ENCODE measurements at places on chromosomes 3 and 15.

- DNase-seq = no peak
Measured at GRCh38 chr15:70669966-70670658, 93.2 kb downstream of the UACA start.

DNA sequence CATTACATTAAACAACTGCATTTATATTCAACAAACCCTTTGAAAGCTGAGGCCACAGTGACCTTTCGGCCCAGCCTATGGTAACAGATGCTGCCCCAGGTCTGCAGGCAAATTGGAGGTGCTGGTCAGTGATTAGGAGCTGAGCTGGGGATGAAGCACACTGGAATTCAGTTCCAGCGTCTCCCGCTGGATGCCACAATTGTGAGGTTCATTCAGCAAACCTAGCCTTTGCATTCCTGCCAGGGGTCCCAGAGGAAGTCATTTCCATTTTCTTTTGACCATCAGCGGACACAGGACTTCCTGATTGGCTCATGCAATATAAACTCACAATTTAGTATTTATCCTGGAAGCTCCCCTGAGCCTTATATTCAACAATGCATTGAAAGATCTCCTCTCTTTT, 89.5 kb downstream of the IL20RB start:
- DNase-seq = no peak

GRCh38 chr3:73007992-73008712, 11.5 kb downstream of the PPP4R2 start:
- DNase-seq = no peak

GRCh38 chr3:82382831-82383230, 621.4 kb upstream of the GBE1 start:
- DNase-seq = no peak

DNA sequence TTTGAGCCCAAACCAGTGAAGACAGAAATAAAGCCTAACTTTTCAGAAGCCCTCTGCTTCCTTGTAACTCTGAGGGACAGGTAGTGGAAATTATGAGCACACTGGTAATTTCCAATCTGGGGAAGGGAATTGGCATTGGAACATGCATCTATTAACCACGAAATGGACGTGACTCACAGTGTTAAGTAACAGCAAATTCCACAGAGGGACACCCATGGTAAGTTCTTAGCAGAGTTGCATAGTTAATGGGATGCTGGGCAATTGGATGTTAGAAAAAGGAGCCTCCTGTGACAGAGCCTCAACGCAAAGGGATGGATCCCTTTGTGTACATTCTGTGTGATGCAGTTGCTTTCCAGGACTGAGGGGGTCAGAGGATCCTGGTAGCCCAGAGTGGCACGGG, 168.6 kb downstream of the SEMA6D start:
- no peak for DNase-seq

DNA sequence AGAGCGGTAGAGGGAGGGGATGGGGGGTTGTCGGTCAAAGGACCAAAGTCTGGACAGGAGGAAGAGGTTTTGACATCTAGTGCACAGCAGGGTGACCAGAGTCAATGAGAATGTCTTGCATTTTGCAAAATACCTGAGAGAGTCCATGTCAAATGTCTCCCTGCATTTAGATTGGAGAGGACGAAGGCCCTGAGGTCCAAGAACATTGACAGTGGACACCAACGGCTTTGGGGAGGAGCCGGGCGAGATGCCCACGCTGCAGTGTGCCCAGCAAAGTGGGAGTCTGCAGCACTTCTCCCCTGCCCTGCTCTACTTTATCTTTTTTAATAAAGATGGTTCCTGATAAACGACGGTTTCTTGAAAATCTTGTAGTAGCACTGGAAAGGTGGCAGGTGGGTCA, 67.4 kb upstream of the TAMM41 start:
- no peak for DNase-seq

- DNase-seq = no peak
Measured at GRCh38 chr3:172125963-172126457, 86.6 kb downstream of the FNDC3B start.

GRCh38 chr15:69735121-69735520, 282.5 kb downstream of the RPLP1 start:
- DNase-seq = no peak

DNA sequence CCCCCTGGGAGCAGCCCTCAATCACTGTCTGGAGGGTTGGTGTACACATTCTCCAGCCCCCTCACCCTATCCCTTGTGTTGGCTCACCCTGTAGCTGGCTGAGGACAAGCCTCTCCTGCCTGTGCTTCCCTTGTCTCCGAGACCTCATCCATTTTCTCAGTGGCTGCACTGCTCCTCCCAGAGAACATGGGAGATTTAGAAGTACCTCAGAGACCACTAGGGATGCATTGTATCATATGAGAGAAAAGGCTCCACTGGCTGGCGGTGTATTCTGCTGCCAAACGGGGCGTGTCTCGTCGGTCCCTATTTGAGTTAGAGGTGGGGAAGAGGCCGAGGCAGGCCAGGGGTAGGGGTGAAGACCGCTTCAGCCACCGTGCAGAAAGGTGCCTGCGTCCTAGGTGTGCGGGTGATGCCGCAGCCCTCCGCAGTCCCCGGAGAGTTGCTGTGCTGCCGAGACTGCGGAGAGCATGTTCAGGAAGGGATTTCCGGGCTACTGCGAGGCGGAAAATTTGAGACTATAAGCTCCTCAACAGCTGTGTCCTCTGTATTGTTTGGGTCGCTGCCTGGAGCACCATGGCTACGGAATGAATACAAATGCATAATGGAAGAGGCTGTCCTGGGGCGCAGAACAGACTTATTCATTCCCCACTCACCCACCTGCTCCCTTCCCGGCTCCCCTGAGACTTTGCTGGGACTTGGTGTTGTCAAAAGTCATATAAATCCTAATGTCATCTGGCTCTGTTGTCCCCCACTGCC, 43.8 kb downstream of the SPSB4 start:
- DNase-seq = no peak

GRCh38 chr3:169999433-169999832, 32.8 kb downstream of the SEC62 start:
- no peak for DNase-seq

- no peak for DNase-seq
Measured at GRCh38 chr3:11591391-11592282, 52.1 kb downstream of the VGLL4 start.

DNA sequence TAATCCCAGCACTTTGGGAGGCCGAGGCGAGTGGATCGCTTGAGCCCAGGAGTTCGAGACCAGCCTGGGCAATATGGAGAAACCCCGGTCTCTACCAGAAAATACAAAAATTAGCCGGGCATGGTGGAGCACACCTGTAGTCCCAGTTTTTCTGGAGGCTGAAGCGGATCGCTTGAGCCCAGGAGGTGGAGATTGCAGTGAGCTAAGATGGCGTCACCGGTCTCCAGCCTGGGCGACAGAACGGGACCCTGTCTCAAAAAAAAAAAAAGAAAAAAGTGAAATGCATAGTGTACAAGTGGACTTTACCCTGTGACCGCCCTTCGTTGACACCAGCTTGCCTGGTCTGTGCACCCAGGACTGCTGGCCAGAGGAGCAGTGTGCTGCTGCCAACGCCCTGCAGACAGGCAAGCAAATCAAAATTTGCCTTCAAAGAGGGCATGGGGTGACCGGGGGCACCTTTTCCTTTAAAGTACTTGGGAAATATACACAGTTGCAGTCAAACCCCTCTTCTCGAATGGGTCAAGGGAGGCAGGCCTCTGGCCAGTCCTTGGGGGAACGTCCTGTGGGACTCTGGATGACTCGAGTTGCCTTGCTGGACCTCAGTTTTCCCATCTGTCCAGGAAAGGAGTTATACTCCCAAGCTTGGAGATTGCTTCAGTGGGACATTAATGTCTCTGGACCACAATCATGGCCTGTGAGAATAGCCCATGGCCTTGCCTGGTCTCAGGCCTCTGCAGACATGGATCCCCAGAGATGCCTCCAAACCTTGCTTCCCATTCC, 1.0 kb downstream of the XYLB start:
- no peak for DNase-seq

- no peak for DNase-seq
Measured at GRCh38 chr15:93613386-93613785, 524.4 kb upstream of the RGMA start.

GRCh38 chr3:85384372-85384771, 425.6 kb downstream of the CADM2 start:
- no peak for DNase-seq

- no peak for DNase-seq
Measured at GRCh38 chr3:146279951-146280350, 29.0 kb upstream of the PLSCR4 start.

- DNase-seq = no peak
Measured at GRCh38 chr3:102471001-102471400, 36.2 kb downstream of the ZPLD1 start.

GRCh38 chr3:124593442-124593829, 136.8 kb upstream of the UMPS start:
- no peak for DNase-seq

- no peak for DNase-seq
Measured at GRCh38 chr3:72070005-72070404, 285.1 kb upstream of the PROK2 start.

- no peak for DNase-seq
Measured at GRCh38 chr15:58298879-58299850, 132.6 kb upstream of the LIPC start.

- no peak for DNase-seq
Measured at GRCh38 chr3:176526225-176526624, 671.1 kb downstream of the TBL1XR1 start.

GRCh38 chr15:92091155-92091734, 237.7 kb downstream of the SLCO3A1 start:
- no peak for DNase-seq

- DNase-seq = no peak
Measured at GRCh38 chr3:109874896-109875708, 537.8 kb upstream of the DPPA4 start.

GRCh38 chr3:82058809-82059208, 297.4 kb upstream of the GBE1 start:
- DNase-seq = no peak

- DNase-seq = peak; percentile 85
Measured at GRCh38 chr3:50340448-50341329, at the start of gene RASSF1. Gene RASSF1, minus strand, starts transcription at chr3:50340836. Its CDS starts 31 bp downstream, at chr3:50340805.

GRCh38 chr3:8154617-8155016, 347.0 kb upstream of the LMCD1 start:
- no peak for DNase-seq

GRCh38 chr15:72865486-72865885, 81.9 kb upstream of the ADPGK start:
- peak; percentile 25 for DNase-seq

DNA sequence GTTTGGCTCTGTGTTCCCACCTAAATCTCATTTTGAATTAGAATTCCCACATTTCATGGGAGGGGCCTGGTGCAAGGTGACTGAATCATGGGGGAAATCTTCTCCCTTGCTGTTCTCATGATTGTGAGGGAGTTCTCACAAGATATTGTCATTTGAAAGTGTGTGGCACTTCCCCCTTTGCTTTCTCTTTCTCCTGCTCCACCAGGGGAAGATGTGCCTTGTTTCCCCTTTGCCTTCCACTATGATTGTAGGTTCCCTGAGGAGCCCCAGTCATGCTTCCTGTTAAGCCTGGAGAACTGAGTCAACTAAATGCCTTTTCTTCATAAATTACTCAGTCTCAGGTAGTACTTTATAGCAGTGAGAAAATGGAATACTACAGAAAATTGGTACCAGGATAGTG, 157.2 kb upstream of the TPRG1 start:
- no peak for DNase-seq

DNA sequence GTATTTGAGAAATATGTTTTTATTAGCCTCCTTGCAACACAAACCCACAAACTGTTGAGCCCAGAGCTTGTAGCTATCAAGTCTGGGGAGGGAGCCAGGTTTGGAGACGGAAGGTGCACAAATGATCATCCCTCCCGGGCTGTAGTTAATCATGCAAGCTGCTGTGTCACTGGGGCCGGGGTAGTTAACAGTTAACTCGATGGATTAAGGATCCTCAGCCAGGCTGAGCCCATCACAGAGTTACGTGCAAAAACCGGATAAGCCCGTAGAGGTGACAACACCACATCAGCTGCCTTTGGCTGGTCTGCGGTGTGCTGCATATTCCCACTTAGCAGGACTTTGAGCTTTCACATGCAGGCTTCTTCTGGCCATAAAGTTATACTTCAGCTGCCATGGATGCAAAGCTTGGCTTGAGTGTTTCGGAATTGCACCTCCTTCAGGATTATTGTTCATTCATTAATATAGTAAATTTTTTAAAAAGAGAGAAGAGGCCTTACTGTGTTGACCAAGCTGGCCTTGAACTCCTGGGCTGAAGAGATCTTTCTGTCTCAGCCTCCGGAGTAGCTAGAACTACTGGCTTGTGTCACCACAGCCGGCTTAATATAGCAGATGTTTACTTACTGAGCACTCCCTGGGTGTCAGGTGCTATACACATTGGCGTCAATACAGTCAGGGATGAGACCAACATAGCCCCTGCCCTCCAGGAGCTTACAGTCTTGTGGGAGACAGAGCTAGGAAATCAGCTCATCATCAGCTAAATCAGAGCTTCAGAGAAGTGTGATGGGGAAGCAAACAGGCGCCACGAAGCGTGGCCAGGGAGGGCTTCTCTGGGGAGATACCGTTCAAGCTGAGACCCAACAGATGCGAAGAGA, 226.8 kb upstream of the BHLHE40 start:
- DNase-seq = no peak

DNA sequence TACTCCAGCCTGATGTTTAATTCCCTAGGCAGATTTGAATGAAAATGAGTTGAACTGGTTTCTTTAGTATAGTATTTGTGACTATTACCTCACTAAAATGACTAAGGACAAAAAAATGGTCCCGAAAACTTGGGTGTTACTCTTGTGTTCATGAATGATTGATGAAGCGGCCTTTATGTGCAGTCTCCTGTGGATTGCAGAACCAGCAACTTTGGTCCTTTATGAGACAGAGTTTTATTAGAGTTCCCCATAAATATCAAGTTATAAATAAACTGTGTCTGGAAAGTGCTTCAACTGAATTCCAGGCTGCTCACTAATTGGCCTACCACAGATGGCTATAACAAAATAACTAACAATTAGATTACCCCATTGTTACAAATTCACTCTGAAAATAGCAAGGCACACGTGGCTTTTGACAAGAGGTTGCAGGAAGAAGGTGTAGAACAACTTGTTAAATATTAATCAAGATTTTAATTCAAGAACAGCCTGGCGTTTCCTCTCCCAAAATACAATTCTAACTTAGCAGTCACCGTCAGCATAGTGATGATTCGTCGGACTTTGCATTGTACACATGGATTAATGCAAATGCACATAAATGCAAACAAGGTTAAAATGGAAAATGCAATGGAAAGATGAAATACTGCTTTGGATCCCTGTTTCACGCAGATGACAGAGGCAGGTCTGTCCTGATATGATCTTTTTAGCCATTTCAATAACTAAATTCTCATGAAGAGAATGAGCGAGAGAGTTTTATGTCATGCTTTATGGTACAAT, 567.3 kb upstream of the ZNF717 start:
- no peak for DNase-seq

GRCh38 chr3:123941121-123941520, 19.9 kb downstream of the CCDC14 start:
- DNase-seq = no peak

- no peak for DNase-seq
Measured at GRCh38 chr3:118587037-118587741, 447.5 kb downstream of the IGSF11 start.

- DNase-seq = no peak
Measured at GRCh38 chr15:96307856-96308394, 22.6 kb upstream of the NR2F2 start.

- DNase-seq = no peak
Measured at GRCh38 chr15:69891070-69891536, 206.6 kb downstream of the TLE3 start.

GRCh38 chr3:72162649-72163184, 377.8 kb upstream of the PROK2 start:
- no peak for DNase-seq

- peak; percentile 81 for DNase-seq
Measured at GRCh38 chr3:172511783-172512762, 11.2 kb downstream of the TNFSF10 start.

All from activated CD8-positive, alpha-beta memory T cell treated with anti-CD3 and anti-CD28 coated beads, Interleukin-2, amount 50 U/mL, for 48 hours (primary cell).